ENCODE measurements at places on chromosomes 4 and X. TPM values are rescaled to one million over a fixed set of nuclear protein-coding genes. Genes with fewer than 3 reads are reported as not detected.

The FGD1 gene
- total RNA-seq: 18.8 TPM

The IQCM gene
- total RNA-seq: not detected

The AWAT2 gene
- not detected for total RNA-seq

The HUWE1 gene
- total RNA-seq: 311 TPM

The SPANXA1 gene
- total RNA-seq: not detected

The HPGDS gene
- not detected for total RNA-seq

The TMPRSS11D gene
- total RNA-seq: not detected

GRCh38 chrX:13938829-13939530, 90.7 kb downstream of the GEMIN8 start:
- no peak for DNase-seq

- DNase-seq: no peak
These were observed 127.5 kb downstream of the PJA1 start for GRCh38 chrX:69037786-69038185.

DNA sequence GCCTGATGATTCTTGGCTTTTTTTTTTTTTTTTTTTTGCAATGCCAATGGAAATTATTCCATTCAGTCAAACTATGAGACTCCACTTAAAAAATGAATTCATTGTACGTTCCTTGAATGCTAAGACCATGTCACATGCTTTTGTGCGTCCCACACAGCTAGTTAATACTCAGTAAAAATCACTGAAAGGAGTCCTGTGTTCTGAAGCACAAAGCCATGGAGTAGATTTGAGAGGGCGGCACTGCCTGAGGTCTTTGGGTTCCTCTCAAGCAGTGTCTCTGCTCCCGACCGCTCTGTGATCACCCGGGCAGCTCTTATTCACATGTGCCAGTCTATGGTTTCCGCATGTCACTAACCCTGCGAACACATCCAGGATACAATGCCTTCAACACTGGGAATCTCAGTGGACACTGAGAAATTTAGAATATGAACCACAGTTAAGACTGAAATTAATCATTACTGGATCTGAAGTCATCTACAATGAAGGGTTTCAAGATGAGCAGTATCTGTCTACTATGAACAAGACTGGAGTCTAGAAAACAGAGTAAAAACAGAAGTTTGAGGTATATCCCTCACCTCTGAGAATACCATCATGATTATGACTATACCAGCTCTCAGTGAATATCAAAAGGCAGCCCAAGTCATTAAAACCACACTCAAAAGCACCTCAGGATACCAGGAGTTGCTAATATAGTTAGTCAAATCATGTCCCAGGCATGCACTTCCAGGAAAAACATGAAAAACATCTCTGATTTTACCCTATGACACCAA, 193.0 kb downstream of the MGST2 start:
- no peak for DNase-seq

DNA sequence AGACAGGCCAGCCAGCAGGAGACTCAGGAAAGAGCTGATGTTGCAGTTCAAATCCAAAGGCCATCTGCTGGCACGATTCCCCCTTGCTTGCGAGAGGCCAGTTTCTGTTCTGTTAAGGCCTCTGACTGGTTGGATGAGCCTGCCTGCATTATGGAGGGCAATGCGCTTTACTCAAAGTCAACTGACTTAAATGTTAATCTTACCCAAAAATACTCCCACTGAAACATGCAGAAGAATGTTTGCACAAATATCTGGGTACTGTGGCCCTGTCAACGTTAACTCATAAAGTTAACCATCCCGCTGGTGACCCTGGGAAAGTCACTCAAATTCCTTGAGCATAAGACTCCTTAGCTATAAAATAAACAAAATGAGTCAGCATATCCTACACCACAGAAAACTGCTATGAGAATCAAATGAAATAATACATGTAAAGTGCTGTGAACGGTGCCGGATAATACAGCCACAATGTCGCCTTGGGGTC, 326.4 kb downstream of the EVC2 start:
- DNase-seq: no peak

DNA sequence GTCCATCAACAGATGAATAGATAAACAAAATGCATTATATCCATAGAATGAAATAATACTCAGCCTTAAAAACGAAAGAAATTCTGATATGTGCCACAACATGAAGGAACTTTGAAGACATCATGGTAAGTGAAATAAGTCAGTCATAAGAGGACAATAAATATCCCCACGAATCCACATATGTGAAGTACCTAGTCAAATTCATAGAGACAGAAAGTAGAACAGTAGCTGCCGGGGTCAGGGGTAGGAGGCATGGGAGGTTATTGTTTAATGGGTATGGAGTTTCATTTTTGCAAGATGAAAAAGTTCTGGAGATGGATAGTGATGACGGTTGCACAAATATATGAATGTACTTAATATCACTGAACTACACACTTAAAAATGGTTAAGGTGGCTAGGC, 151.6 kb upstream of the MAP3K15 start:
- DNase-seq: no peak

DNA sequence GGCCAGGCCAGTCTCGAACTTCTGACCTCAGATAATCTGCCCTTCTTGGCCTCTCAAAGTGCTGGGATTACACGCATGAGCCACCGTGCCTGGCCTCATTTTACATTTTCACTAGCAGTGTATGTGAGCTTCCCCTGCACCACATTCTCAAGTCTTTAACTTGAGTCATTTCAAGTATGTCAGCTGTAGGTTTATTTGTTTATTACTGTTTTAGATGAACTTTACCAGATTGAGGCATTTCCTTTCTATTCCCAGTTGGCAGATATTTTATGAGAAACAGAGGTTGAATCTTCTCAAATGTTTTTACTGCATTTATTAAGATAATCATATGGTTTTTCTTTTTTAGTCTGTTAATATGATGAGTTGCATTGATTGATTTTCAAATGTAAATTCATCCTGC, 114.6 kb upstream of the SH3RF1 start:
- no peak for DNase-seq

GRCh38 chr4:78613522-78614321, 62.2 kb downstream of the ANXA3 start:
- no peak for DNase-seq

GRCh38 chr4:140090215-140090731, 63.7 kb downstream of the MAML3 start:
- DNase-seq: no peak

DNA sequence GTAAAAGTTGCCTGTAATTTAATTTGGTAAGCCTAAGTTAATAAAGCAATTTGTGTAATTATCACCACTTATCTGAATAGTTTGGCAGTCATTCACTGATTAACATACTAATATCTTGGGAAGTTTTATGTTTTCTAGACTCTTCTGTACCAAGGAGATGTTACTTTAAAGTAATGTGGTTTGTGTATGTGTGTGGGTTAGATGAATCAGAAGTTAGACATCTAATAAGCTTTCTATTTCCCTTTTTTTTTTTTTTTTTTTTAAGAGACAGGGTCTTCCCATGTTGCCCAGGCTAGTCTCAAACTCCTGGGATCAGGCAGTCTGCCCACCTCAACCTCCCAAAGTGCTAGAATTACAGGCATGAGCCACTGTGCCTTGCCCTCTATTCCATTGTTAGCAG, 5.3 kb downstream of the SLAIN2 start:
- no peak for DNase-seq

GRCh38 chr4:48944756-48945241, 38.2 kb upstream of the OCIAD2 start:
- DNase-seq: no peak

DNA sequence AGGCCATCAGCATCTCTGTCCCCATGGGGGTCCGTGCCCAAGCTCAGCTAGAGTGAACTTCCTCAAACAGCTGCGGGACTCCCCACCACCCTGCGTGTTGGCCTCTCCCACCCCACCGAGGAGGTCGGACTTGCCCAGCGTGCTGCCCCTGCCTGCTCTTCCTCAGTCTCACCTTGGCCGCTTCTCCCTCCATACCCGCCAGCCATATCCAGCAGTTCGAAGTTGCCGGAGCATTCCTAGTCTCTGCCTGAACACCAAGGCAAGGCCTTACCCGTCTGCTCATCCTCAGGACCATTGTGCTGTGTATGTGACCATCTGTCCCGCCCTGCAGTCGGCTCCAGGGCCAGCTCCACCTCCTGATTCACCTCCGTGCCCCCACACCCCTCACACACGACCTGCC, 84.5 kb downstream of the WFS1 start:
- peak; percentile 62 for DNase-seq

DNA sequence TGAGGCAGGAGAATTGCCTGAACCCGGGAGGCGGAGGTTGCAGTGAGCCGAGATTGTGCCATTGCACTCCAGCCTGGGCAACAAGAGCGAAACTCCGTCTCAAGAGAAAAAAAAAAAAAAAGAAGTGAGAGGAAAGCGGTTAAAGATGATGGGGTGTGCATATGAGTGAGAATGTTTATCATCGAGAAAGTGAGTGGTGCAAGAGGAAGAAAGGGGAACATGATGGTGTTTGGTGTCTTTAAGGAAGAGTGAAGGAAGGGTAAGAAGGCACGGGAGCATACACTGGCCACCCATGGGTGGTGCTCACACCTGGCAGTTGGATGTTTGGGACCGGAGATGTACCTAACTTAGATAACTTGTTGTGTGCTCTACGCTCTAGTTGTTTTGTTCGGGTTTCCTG, 62.2 kb downstream of the STOX2 start:
- DNase-seq: no peak

DNA sequence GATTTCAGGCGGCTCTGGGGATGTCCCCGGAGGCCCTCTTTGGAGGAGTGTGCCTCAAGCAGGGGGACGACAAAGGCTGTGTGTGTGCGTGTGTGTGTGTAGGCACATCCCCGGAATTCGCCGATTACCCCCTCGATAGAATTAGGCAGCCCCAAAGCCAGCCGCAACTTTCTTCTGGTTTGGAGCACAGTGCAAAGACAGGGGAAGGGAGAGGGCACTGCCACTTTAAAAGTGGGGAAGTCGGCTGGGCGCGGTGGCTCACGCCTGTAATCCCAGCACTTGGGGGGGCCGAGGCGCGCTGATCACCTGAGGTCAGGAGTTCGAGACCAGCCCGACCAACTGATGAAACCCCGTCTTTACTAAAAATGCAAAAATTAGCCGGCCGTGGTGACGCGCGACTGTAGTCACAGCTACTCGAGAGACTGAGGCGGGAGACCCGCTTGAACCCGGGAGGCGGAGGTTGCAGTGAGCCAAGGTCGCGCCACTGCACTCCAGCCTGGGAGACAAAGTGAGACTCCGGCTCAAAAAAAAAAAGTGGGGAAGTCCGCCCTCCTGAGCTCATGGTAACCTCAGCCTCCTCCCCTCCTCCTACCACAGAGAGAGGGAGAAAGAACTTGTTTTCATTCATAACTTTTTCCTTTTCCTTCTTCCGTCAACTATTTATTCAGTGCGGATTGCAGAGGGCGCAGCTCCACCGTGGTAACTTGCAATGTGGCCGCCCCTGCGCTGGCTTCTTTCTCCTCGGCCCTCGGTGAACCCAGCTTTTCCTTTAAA, 2.4 kb downstream of the SPRY1 start:
- peak; percentile 61 for DNase-seq

DNA sequence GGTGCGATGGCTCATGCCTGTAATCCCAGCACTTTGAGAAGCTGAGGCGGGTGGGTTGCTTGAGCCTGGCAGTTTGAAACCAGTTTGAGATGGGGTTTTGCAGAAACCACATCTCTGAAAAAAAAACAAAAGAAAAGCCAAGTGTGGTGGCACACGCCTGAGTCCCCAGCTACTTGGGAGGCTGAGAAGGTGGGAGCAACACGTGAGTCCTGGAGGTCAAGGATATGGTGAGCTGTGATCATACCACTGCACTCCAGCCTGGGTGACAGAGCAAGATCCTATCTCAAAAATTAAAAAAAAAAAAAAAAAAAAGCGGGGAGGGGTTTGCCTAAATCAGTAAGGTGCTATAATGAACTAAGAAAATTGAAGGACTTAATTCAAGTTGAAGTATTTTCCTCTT, 58.2 kb upstream of the TBC1D14 start:
- no peak for DNase-seq

GRCh38 chrX:116232833-116233232, 62.3 kb downstream of the AGTR2 start:
- DNase-seq: no peak

- DNase-seq: no peak
These were observed 1.2 kb upstream of the CHRNA9 start for GRCh38 chr4:40333921-40334352.

GRCh38 chrX:71954458-71954857, 43.8 kb downstream of the NHSL2 start:
- DNase-seq: no peak

DNA sequence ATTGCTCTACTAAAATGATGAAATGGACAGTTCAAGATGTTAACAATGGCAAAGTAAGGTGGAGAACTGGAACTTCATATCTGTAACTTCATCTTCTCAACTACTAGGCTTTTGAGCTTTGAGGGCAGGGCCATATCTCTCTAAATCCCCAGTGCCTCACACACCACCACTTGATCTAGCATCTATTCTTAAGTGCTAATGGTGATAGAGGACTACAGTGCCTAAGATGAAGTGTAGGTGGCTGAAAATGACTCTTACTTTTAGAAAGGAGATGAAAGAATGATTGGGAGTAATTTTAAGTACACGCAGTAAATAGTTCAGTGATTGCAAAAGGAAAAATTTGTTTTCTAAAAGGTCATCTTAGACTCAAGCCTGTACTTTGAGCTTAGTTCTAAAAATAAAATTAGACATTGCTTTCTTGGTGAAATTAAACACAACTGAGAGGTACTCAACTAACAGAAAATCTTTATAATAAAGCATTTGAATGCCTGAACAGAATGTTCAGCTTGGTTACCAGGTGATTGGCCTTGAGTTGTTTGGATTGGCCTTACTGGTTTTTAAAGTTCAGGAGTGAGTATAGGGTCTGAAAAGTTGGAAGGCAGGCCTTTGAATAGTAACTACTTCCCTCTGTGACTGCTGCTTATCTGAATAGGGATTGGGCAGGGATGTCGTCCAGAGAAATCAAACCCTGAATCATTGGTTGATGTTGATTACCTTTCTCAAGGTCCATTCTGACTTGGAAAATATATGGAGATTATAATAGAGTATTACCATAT, 45.4 kb downstream of the DIAPH2 start:
- no peak for DNase-seq

- no peak for DNase-seq
These were observed 93.3 kb downstream of the TTC29 start for GRCh38 chr4:146852360-146852759.

DNA sequence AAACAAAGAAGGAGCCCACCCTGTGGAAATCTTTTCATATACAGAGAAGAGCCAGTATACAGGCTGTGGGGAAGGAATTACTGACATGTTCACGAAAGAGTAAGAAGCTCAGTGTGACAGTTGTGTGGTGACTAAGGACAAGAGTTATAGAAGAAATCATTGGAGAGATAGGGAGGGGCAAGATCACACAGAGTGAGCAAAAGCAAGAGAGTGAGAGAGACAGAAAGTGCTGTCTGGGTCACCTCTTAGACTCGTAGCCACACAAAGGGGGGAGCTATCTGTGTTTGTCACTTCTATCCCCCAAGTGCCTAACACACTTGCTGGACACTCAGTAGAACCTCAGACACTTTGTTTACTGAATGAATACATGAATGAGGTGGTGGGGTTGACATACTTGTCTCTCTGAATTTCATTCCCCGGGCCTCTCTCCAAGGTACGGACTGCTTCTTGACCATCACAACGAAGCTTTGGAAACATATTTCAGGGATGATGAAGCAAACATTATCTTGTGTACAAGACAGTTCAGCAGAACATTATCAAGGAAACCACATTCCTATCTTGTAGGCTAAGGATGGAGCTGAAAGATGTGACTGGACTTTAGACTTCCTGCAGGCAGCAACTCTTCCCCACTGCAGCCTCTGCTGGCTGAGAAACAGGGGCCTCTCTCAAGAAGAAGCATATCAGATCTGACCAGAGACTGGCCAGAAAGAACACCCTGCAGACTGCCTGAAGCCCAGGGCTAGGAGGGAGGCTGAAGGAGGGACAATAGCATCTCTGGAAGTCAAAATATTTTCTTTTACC, 168.2 kb downstream of the AMELX start:
- DNase-seq: no peak

All from glutamatergic neuron (in vitro differentiated cells).